ENCODE measurements at places on chromosomes 4 and X. TPM values are rescaled to one million over a fixed set of nuclear protein-coding genes. Genes with fewer than 3 reads are reported as not detected.

Gene SPANXA2
- not detected for polyA plus RNA-seq

Gene CTAG1B
- polyA plus RNA-seq, result 0.04 TPM

Gene CT47C1
- polyA plus RNA-seq, result not detected

Gene MAGEB1
- not detected for polyA plus RNA-seq

Gene CPE
- 7.0 TPM for polyA plus RNA-seq

Gene UGT2A3
- not detected for polyA plus RNA-seq

Gene F11
- not detected for polyA plus RNA-seq

Gene CPLX1
- polyA plus RNA-seq, result 2.8 TPM

Gene SYAP1
- 11.0 TPM for polyA plus RNA-seq

Gene FAT1
- 11.5 TPM for polyA plus RNA-seq

Gene GYG2
- polyA plus RNA-seq, result 0.16 TPM

Gene FAM9C
- not detected for polyA plus RNA-seq

Gene SNCA
- polyA plus RNA-seq, result 2.0 TPM

Gene FREM3
- not detected for polyA plus RNA-seq

Gene CLNK
- 0.05 TPM for polyA plus RNA-seq

Gene PTCHD1
- 0.08 TPM for polyA plus RNA-seq

Gene NHSL2
- polyA plus RNA-seq, result 0.51 TPM

Gene CTAG2
- not detected for polyA plus RNA-seq

Gene CCNG2
- 134 TPM for polyA plus RNA-seq

Gene USP17L25
- not detected for polyA plus RNA-seq

Gene GPM6B
- polyA plus RNA-seq, result 3.1 TPM

Gene LRIT3
- 0.24 TPM for polyA plus RNA-seq

Gene LRRC66
- 0.12 TPM for polyA plus RNA-seq

Gene KLB
- polyA plus RNA-seq, result 0.61 TPM

Gene UGT2B10
- not detected for polyA plus RNA-seq

Gene PAGE4
- polyA plus RNA-seq, result not detected

Gene GCNA
- 0.84 TPM for polyA plus RNA-seq

Gene L1CAM
- 1.4 TPM for polyA plus RNA-seq

Gene SSX3
- polyA plus RNA-seq, result not detected

Gene PASD1
- polyA plus RNA-seq, result not detected

Gene F8
- polyA plus RNA-seq, result 2.2 TPM

Gene TDO2
- 0.29 TPM for polyA plus RNA-seq

Gene SPIN2A
- 0.39 TPM for polyA plus RNA-seq

Gene USP51
- polyA plus RNA-seq, result 0.24 TPM

Gene PGAM4
- not detected for polyA plus RNA-seq

Gene SPP1
- polyA plus RNA-seq, result 1.6 TPM

Gene ZNF711
- 1.2 TPM for polyA plus RNA-seq

Gene RTL3
- polyA plus RNA-seq, result 0.04 TPM

Gene TMEM150C
- 4.0 TPM for polyA plus RNA-seq

Gene PFKFB1
- polyA plus RNA-seq, result 0.26 TPM

Gene TBL1X
- 5.8 TPM for polyA plus RNA-seq

Gene CHIC1
- polyA plus RNA-seq, result 0.75 TPM

Gene HPGDS
- polyA plus RNA-seq, result 0.44 TPM
